Kidney (tissue), 22 donors: ENCODE measurements at places on chromosomes 6 and 20. TPM values are rescaled to one million over a fixed set of nuclear protein-coding genes. Genes with fewer than 3 reads are reported as not detected.

GRCh38 chr20:54148947-54149764, 24.6 kb downstream of the CYP24A1 start:
- no peak overlapping the region for H3K27ac ChIP-seq
- H3K27me3 ChIP-seq = no peaks in the 10 kb centered on the region
- H3K4me1 ChIP-seq = no peaks in the 10 kb centered on the region
- H3K36me3 ChIP-seq = no peaks in the 10 kb centered on the region

- DNase-seq = no peak
- H3K27me3 ChIP-seq = no peaks in the 10 kb centered on the region
- peaks cover 71% of the 10 kb centered on the region for H3K36me3 ChIP-seq
Observed at GRCh38 chr20:41119614-41120561, 17.5 kb upstream of the PLCG1 start.

- H3K4me1 ChIP-seq = no peaks in the 10 kb centered on the region
- no peaks in the 10 kb centered on the region for H3K27me3 ChIP-seq
- H3K4me3 ChIP-seq = no peak overlapping the region
- H3K27ac ChIP-seq = no peak overlapping the region
Observed at GRCh38 chr6:5490501-5491069, 229.3 kb downstream of the FARS2 start.

DNA sequence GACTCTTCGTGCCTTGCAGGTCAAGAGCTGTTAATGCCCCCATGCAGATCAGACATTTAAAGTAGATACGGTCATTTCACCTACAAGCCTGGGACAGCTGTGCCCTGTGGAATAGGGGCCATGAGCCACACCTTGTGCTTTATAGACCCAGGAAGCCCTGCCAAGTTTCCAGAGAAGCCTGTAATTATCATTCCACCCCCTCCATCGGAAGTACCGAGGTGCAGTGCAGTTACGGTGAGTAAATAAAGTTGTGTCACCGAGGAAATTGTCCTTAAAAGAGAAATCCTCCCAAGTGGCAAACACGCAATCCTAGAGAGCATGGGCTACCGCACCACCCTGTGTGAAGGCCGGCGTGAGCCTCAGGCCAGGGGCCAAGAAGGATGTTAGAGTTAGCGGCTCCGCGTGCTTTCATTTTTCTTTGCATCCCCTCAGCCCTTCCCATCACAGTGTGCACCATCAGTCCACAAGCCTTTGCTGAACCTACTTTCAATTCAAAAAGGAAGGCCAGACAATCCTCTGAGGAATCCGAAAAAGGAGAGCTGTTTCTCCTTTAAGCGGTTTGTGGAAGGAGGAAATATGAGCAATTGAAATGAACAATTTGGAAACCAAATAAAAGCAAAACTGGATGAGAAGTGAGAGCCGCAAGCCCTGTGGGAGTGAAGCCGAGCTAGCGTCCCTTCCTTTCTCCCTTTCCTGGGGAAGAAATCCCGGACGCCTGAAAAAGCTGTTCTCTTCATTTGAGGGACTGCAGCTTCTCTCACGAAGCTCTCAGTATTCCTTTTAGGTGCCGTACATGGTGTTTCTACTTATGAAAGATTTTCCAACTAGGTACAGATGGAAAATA, 183.3 kb upstream of the PDE10A start:
- H3K27ac ChIP-seq = no peak overlapping the region
- DNase-seq = no peak
- H3K36me3 ChIP-seq = no peaks in the 10 kb centered on the region
- peak overlapping the region; percentile 19 for H3K4me3 ChIP-seq
- peaks cover 5% of the 10 kb centered on the region for H3K4me1 ChIP-seq
- H3K27me3 ChIP-seq = peaks cover 2% of the 10 kb centered on the region

DNA sequence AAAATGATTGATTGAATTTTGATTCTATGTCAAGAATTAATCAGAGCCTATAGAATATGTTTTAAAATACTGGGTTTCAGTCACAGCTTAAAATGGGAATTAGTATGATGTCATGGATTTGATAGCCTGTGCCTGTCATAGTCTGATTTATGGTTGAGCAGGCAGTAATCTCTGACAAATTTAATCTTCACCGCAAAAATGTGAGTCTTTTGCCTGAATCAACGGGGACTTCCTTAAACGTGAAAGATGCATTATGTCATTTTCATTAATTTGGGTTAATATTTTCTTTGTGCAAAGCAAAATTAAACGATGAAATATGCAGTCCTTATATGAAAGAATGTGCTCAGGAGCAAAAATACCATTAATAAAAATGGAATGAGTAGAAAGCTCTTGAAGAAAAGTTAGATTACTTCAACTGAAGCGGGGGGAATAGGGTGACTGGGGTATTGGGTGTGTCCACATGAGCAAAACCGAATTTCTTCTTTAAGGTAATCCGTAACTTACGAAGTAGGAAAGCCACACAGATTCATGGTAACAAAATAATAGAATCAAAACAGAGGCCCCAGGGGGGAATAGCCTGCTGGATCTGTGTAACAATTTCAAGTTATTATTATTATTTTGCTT, 339.6 kb upstream of the NOX3 start:
- DNase-seq = no peak
- H3K4me3 ChIP-seq = no peak overlapping the region
- no peaks in the 10 kb centered on the region for H3K27me3 ChIP-seq
- H3K36me3 ChIP-seq = no peaks in the 10 kb centered on the region
- no peaks in the 10 kb centered on the region for H3K4me1 ChIP-seq
- H3K27ac ChIP-seq = no peak overlapping the region

The OGFR gene
- 46.8 TPM for total RNA-seq

The NOP56 gene
- 110 TPM for total RNA-seq

The VPS16 gene
- total RNA-seq = 38.6 TPM
